ENCODE measurements at places on chromosomes 6 and 20. TPM values are rescaled to one million over a fixed set of nuclear protein-coding genes. Genes with fewer than 3 reads are reported as not detected.
A peak's percentile ranks its signal among the peaks of the same experiment; 100 is the strongest.

DNA sequence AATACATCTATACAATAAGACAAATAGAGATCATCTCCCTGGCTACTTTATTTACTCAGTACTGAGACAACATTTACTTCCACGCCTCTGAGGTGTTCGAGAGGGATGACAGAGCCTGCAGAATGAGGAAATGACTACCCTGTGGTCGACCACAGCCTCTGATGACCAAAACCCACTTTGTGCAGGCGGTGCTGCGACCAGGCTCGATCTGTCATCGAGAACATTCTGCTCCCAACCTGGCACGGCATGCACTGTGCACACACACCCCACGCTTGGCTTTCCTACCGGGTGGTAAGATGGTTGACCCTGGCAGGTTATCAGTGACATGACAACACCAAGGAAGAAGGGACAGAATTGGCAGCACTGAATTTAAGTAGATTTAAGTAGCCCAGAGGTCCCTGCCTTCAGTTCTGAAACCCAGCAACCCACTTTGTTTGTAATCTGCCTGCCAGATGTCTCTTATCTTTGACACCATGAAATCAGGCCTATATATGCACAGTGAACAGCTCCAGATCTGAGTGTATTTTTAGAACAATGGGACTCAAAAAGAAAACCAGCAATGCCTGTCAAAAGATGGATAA is 42.6 kb downstream of the TTI1 start:
- no peaks in the 10 kb centered on the region for H3K27me3 ChIP-seq
- DNase-seq = peak; percentile 65
- peaks cover 27% of the 10 kb centered on the region for H3K4me1 ChIP-seq
- peaks cover 50% of the 10 kb centered on the region for H3K36me3 ChIP-seq
- H3K4me3 ChIP-seq = no peak overlapping the region
- peak overlapping the region; percentile 83 for H3K27ac ChIP-seq

DNA sequence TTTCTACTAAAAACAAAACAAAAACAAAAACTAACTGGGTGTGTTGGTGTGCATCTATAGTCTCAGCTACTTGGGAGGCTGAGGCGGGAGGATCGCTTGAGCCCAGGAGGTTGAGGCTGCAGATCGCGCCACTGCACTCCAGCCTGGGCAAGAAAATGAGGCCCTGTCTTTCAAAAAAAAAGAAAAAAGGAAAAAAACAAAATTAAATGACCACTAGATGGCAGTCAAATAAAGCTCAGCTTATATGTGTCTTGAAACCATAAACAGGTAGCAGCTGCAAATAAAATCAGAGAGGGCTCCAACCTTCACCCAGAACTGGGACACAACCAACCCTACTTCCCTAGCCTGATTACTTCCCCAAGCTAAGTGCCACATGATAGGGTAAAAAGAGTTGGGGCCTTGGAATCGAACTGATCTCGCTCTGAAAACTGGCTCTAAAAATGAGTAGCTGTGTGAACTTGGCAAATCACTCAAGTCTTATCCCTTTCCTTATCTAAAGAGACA is 67.1 kb upstream of the ADGRF4 start:
- H3K27ac ChIP-seq = no peak overlapping the region
- peaks cover 8% of the 10 kb centered on the region for H3K4me1 ChIP-seq
- no peak for DNase-seq
- no peaks in the 10 kb centered on the region for H3K36me3 ChIP-seq

DNA sequence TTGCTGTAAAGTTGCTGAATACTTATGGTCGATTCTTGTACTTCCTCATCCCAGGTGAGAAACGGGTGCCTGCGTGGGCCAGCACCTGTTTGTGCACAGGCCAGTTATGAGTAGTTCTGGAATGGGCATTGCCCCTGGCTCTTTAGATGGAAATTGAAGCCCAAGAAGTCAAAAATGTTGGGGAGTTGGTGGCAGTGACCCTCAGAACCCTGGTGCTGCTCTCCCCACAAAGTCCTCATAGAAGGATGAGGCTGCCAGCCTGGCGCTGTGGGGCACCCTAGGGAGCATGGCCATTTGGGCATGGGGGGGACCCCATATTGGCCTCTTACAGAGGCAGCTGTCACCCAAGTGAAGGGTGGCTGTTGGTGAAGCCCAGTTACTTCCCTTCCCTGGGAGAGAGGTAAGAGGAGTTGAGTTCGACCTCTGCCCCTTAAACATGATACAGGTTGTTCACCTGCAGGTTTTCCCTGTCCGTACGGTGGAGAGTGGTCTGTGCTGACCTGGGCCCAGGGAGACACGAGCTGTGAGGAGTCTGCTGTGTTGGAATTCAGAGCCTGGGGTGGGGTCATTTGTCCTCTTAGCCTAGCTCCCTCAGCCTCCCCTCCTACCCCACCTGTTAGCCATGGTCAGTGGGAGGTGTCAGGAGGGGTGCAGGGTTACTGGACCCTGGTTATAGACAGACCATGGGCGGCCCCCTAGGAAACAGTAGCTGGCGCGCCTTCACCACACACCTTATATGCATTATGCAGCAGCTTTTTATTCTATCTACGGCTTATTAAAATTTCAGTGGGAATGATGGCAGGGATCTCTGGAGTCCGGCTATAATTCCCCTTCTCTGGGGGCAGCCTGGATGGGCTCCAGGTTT is 4.9 kb downstream of the HMGA1 start:
- H3K4me1 ChIP-seq = peaks cover 61% of the 10 kb centered on the region
- H3K27me3 ChIP-seq = no peaks in the 10 kb centered on the region
- H3K27ac ChIP-seq = peak overlapping the region; percentile 31
- no peak for DNase-seq

GRCh38 chr20:32678948-32679347 is 5.2 kb upstream of the C20orf203 start:
- H3K27me3 ChIP-seq = no peaks in the 10 kb centered on the region
- no peaks in the 10 kb centered on the region for H3K36me3 ChIP-seq
- H3K4me1 ChIP-seq = peaks cover 16% of the 10 kb centered on the region
- DNase-seq = no peak
- H3K4me3 ChIP-seq = no peak overlapping the region

DNA sequence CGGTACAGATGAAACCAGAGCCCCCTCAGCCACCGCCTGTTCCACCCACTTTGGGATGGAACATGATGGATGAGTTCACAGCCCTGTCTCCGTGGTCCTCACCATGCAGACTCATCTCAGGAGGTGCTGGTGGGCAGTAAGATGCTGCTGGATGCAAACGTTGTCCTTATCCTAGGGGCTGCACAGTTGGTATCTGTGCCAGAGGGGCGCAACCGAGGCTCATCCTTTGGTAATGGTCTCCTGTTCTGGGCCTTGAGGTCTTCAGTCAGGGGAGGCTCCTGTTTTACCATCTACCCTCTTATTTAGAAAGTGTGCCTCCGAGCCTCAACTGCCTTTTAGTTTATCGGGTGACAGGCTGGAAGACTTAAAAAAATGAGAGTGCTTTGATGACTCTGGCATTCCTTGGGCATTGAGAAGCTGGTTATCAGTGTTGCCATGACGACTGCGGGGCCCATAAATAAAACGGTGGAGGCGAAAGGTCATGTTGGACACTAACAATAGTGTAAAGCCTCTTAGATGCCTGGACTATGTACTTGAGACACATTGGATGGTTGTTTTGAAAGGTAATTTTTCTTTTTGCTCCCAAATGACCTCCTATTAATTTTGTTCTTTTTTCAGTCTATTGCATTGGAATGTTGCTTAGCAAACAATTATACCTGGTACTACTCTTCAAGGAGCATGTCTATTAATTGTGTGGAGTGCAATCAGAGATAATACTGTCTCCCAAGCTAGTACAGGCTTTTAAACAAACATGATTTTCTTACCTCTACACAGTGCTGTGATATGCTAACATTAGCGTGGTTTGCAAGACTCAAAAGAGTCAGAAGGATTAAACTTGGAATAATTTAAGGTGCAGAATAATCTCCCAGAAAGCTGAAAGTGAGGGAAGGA is 74.2 kb upstream of the DSP start:
- H3K4me1 ChIP-seq = peaks cover 2% of the 10 kb centered on the region
- peaks cover 5% of the 10 kb centered on the region for H3K27me3 ChIP-seq
- H3K4me3 ChIP-seq = no peak overlapping the region
- no peak overlapping the region for H3K27ac ChIP-seq

GRCh38 chr6:37483917-37484785 is 15.5 kb downstream of the CCDC167 start:
- no peak overlapping the region for H3K27ac ChIP-seq
- H3K27me3 ChIP-seq = no peaks in the 10 kb centered on the region
- H3K4me1 ChIP-seq = peaks cover 8% of the 10 kb centered on the region
- DNase-seq = peak; percentile 52
- H3K36me3 ChIP-seq = peaks cover 44% of the 10 kb centered on the region
- H3K4me3 ChIP-seq = no peak overlapping the region

DNA sequence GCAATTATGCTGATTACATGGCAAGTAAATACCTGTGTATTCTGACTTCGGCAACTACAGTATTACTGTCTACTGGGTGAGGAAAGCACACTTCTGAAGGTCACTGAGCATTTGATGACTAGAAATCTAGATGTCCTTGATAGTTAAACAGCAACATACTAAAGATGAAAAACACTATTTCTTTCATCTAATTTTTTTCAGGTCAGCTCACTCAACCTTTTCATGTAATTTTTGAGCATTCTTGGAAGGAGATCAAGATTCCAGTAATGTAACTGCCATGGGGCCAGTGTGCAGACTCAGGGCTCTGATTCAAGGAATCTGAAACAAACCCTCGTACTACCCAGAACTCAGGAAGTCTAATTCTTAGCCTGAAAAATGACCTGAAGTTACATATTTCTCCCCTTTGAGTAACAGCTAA is 222.6 kb upstream of the TAB2 start:
- peak overlapping the region; percentile 50 for H3K4me3 ChIP-seq
- H3K36me3 ChIP-seq = peaks cover 26% of the 10 kb centered on the region
- DNase-seq = no peak

The KCNK17 gene
- total RNA-seq = not detected

The SOBP gene
- 0.02 TPM for total RNA-seq

All from activated T-helper 2 cell treated with anti-CD3 and anti-CD28 coated beads, Interferon-gamma antibody, Interleukin-2, Interleukin-4, amounts not matched to agents 10 μg/mL and 5 μg/mL and 100 μg/mL, durations not matched to agents 14 hours and 24 hours and 36 hours (primary cell).